Activated T-cell treated with anti-CD3 and anti-CD28 coated beads for 1 hour (primary cell): ENCODE measurements at places on chromosomes 12 and 14.

- no peak for DNase-seq
Measured at GRCh38 chr12:9319842-9320173, 111.6 kb upstream of the PZP start.

- no peak for DNase-seq
Measured at GRCh38 chr14:71113376-71113775, 206.1 kb downstream of the PCNX1 start.

- DNase-seq = no peak
Measured at GRCh38 chr12:18323159-18323558, 61.8 kb downstream of the PIK3C2G start.

DNA sequence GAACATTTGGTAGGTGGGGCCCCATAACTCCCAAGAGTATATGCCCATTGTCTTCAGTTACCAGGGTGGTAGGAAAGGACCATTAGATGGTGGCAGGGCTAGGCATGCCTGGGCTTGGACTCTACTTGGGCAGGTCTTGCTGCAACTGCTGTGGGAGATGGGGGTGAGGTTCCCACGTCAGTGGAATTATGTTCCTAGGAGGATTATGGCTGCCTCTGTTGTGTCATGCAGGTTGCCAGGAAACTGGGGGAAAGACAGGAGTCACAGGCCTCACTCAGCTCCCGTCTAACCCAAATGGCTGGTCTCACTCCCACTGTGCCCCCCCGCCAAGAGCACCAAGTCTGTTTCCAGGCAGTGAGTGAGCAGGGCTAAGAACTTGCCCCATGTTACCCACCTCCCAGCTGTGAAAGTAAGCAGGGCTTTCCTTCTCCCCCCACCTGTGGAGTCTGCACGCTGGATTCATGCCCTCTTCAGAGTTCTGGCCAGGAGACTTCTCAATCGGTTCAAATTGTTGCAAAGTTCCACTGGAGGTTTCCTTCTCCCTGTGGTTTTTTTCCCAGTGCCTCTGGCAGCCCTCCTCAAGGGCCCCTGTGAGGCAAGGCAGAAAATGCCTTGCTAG, 337.5 kb downstream of the CCDC91 start:
- DNase-seq = no peak

DNA sequence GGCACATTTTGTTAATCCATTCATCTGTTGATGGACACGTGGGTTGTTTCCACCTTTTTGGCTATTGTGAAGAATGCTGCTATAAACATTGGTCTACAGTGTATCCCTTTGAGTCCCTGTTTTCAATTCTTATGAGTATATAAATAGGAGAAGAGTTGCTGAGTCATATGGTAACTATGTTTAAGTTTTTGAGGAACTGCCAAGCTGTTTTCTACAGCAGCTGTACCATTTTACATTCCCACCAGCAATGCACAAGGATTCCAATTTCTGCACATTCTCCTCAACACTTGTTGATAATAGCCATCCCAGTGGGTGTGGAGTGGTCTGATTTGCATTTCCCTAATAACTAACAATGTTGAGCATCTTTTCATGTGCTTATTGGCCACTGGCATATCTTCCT, 6.9 kb upstream of the SVOP start:
- no peak for DNase-seq

DNA sequence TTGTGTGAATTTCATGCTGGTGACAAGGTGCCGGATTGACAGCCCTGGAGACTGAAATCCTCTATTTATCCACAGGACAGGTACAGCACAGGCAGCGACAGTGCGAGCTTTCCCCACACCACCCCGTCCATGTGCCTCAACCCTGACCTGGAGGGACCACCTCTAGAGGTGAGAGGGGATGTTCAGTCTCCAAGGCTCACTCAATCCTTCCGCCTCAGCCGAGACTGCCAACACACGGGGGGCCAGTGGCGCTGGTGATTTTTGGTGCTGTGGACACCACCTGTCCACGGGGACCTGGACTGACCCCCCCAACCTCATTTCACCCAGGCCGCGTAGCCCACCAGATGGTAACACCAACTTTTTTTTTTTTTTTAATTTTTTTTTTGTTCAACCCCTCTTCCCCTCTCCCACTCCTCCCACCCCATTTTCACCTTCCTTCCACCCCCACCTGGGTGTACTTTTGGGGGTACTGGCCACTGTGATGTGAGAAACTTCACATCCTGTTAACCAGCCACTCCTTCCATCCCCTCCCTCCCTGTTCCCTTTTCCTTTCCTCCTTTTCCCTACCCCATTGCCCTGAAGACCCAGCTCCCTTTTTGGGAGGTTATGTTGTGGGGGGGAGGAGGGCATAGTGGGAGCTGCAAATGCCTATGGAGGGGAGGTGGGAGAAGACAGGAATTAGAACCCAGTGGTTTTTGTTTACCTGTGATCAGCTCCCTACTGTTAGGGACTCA, 12.9 kb downstream of the PCBP2 start:
- no peak for DNase-seq

DNA sequence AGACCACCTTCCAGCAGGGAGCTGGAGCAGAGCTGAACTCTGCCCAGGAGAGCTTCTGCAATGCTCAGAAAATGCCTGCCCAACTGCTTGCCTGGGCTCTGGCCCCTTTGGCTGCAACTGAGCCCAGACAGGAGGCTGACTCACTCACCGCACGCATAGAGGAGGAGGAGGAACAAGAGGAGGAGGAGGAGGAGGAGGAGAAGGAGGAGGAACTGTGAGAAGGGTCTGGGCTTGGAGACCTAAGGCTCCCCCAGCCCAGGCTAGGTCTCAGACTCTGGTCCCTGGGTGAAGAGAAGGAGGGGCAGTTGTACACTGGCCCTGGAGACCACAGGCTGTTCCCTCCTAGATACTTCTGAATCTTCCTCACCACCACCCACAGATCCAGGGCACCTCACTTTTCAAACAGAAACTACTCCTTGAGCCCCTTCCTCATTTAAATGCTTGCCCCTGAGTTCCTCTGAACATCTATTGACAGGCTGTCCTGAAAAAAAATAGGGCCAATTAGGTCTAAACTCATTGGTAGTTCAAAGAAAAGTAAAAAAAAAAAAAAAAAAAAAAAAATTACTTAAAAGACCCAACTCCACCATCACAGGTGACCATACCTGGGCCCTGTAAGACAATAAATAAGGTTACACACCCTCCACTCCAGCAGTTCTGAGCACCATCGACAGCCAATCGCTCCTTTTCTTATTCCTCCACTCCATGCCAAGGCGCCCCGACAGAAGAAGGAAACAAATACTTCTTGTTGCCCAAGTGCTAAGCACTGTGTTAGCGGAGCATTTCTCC, 674 bp downstream of the VDR start:
- DNase-seq = peak; percentile 36

- DNase-seq = no peak
Measured at GRCh38 chr12:3747976-3748619, 4.8 kb downstream of the CRACR2A start.

- no peak for DNase-seq
Measured at GRCh38 chr14:67919259-67920032, 99.9 kb downstream of the RAD51B start.

DNA sequence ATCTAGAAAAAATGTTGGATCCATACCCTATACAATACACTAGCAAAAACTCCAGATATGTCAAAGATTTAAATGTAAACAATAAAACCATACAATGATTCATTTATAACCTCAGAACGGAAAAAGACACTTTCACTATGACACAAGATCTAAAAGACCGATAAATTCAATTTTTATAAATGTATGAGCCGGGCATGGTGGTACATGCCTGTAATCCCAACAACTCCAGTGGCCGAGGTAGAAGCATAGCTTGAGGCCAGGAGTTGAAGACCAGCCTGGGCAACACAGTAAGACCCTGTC, 2.5 kb upstream of the SOS2 start:
- DNase-seq = no peak

DNA sequence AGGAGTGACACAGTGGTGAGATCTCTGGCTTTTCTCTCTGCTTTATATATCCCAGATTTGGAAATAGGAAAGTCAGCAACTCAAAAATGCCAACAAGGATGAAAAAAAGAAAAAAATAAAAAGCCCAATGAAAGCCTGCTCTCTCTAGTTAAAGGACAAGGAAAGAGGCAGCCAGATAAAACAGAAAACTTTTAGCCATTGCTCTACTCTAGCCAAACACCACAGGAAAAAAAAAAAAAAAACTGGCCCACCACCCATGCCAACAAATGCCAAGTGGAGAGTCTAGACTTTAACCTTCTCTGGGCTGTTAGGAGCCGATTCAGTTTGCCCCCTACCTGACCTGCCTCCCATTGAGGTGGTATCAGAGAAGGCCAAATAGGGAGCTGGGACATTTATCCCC, 222.3 kb upstream of the TMTC1 start:
- no peak for DNase-seq
